ENCODE measurements at places on chromosomes 3 and 15.

DNA sequence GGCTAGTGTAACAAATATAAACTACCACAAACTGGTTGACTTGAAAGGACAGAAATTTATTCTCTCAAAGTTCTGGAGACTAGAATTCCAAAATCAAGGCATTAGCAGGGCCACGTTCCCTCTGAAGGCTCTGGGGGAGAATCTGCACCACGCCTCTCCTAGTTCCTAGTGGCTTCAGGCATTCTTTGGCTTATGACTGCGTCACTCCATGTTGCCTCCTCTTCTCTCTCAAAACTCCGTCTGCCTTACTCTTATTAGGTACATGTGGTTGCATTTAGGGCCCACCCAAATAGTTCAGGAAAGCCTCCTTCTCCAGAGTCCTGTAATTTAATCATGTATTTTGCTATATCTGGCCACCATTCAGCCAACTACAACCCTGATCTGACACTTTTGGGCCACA, 174.8 kb downstream of the PEX5L start:
- DNase-seq: no peak

GRCh38 chr15:82882273-82882928, 70.1 kb downstream of the HOMER2 start:
- no peak for DNase-seq

DNA sequence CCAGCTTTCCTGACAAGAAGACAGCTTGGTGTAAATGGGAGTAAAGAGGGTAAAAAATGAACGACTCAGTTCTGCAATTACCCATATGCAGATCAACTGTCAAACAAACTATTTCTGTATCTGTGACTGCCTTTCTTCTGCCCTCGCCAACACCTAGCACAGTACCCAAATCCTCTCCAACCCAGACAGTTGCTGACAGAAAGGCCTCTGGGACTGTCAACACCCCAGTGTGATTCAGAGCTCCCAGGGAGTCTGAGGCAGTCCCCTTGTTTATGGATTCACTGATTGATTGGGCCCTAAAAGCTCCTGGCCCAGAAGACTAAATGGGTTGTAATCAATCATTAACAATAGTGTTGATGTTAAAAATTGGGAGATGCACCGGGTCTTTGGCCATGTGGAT, 20.2 kb downstream of the IL17RD start:
- DNase-seq: no peak

DNA sequence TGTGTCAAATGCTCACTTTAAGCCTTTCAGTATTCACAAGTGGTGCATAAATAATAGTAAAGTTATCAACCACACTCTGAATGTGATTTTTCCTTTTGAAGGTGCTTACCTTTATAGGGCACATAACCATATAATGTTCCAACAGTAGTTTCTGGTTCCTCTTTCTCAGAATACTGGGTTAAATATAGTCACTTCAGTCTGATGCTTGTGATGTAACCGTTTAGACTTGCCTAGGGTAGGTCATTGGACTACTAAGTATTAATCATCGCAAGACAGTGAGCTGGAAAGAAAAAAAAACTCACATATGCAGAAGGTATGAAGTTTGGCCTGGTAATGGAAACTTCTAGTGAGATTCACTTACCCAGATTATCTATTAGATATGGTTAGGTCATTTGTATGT, 1.9 kb downstream of the KBTBD8 start:
- peak; percentile 60 for DNase-seq

- no peak for DNase-seq
Measured at GRCh38 chr15:77030928-77031375, 36.0 kb downstream of the PSTPIP1 start.

DNA sequence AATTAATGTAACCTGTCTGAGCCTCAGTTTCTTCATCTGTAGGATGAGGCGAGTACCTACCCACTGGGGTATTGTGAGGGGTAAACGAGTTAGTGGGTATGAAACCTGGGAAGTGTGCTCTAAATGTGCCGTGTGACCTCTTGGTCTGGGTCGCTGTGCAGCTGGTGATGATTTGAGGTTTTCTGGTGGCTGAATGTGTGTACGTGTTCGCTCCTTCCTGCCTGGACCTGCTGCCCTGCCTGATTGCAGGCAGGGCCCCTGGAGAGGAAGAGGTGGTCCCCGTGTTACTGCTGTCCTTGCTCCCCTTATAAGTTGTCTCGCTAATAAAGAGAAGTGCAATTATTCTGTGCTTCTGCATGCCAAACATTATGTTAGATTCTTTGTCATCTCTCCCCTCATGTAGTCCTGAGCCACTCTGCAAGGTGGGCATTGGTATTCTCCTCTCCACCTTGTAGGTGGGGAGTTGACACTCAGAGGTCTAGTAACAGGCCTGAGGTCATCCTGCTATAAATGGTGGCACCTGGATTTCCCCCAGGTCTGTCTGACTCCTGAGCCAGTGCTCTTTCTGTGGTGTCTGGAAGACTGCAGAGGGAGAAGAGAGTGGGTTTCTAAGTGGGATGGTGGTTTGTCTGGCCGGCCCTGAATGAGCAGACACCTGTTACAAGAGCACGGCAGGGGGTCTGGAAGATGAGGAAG, 15.7 kb downstream of the PDIA5 start:
- no peak for DNase-seq

DNA sequence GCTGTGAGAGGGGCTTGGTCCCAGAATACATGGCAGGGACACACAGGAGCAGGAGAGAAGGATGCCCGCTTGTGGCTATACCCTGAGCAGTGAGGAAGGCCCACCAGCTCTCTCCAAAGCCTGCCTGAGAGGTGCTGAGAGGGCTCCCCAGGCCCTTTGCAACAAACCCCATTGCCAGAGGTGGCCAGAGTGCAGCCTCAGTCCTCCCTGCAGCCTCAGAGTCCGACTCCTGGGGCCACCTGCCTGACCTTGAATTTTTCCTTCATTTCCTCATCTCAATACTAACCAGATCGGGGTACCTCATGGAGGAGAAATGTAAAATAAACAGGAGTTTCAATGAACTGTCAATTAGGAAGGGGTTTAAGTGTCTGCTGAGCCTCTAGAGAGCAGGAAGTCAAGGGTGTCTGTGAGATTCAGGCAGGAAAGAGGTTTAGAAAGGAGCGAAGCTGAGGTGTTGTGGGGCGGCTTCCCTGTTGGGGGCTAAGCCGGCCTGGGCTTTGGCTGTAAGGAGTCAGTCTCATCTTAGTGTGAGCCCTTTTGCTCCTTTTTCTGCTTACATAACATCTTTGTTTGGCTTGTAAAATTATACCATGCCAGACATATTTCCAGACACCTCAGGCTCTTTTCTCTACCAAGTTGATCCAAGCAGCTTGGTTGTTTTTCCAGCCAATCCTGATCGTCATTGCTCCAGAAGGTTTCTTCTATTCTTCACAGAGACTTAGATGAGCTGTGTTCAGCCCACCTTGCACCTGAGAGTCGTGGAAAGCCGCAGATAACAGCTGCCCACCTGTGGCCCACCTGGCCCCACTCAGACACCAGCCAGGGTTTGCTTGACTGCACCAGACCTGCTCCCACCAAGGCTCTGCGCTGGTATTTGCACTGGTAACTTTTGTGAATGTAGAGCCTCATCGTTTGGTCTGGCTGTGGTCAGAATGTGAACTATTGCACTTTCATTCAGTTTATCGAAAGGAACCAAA, 36.7 kb downstream of the CMTM7 start:
- no peak for DNase-seq

GRCh38 chr3:74789111-74789510, 174.7 kb upstream of the CNTN3 start:
- no peak for DNase-seq

- no peak for DNase-seq
Measured at GRCh38 chr3:189822726-189823125, 191.5 kb downstream of the TP63 start.

GRCh38 chr15:71261909-71262308, 146.6 kb downstream of the THSD4 start:
- DNase-seq: no peak

DNA sequence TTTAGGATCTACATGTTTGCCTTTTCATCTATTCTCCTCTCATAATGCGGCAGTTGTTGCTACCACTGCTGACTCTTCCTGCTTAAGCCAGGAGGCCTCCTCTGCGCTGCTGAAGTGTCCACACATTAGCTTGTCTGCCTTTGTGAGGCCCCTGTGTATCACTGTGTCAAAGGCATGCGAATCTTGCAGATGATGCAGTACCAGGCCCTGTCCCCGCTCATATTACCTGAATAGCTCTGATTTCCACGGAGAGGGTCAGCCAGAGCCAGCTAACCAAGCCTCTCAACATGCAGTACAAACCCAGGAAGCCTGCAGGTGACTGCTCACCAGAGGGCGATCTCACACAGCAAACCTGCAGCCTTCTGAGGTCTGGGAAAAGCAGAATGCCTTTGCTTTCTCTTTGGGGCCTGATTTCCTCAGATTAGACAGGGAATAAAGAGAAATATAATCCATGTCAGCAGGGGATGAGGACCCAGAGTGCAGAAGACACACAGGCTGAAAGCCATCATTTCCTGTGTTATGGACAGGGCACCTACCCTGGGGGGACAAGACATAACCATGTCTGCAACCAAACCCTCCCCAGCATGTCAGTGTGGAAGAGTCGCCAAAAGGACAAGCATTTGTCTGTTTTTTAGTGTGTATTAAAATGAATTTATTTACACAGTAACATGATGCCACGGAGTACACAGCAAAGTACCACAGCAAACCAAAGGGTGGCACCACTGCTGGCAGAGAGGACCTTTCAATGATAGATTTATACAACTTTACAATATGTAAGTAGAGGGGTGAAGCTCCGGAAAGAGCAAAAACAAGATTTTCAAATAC, 36.8 kb upstream of the TSPAN3 start:
- peak; percentile 13 for DNase-seq

DNA sequence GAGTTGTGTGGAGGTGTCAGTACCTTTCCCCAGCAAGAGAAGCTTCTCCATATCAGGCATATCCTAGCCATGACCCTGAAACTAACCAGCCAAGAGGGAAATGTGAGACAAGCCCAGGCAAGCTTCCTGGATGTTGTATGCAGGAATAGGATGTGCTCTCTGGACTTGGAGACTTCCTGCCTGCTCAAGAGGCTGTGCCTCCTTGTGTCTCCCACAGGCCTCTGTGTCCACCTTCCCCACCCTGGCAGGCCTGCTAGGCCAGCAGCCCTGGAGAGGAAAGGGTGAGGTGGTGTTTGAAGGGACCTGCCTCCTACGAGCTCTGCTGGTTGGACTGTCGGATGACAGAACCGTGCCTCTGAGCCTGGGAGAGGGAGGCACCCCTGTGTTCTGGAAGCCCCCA, 2.1 kb upstream of the DYNLT2B start:
- DNase-seq: no peak

DNA sequence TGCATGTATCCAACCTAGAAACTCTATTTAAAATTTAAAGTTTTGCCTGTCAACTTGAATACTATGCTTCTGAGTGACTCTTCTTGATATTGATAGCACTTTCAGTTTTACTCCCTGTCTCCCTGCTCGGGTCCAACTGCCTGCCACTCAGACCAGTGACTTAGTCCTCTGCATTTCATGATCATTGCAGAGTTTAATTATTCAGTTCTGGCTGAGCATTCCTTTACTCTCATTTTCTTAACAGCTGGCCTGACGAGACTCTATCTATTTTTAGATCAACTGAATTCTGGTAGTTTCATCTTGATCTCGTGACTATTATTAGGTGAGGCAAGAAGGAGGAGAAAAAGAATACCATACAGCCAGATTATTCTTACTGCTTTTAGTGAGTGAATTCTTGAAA, 617.4 kb downstream of the SI start:
- DNase-seq: peak; percentile 8

GRCh38 chr3:119228373-119229145, 12.1 kb downstream of the B4GALT4 start:
- no peak for DNase-seq

- peak; percentile 80 for DNase-seq
Measured at GRCh38 chr3:108130701-108131474, 40.1 kb upstream of the CD47 start.

GRCh38 chr3:159843840-159844730, 144.6 kb upstream of the IL12A start:
- no peak for DNase-seq

- no peak for DNase-seq
Measured at GRCh38 chr3:102205647-102206046, 229.2 kb upstream of the ZPLD1 start.

GRCh38 chr3:19073341-19074105, 74.8 kb upstream of the KCNH8 start:
- no peak for DNase-seq

DNA sequence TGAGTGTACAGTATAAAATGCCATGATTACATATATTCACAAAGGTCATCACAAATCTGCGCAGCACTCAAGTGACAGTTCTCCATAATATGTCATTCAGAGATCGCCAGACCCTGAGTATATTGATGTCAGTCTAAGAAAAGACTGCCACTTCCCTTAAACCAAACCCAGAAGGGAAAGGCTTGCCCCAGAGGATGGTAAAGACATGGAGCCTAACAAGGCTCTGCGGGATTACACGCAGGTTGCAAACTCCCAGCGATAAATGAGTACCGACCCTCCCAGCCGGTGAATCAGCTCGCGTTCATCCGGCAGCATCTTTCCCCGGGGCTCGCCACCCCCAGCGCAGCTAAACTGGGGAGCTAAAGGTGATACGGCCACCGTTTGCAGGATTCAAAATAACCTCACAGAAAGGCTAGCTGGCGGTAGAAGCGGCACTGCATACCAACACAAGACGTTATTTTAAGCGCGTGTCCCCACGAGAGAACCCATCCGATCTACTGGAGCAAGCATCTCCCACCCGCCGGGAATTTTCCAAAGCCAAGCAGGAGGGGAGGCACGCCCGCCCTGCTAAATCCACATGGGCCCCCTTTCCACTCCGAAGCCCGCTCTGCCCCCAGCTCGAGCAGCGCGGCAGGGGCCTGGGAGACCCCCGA, 643 bp downstream of the MYO5A start:
- no peak for DNase-seq

DNA sequence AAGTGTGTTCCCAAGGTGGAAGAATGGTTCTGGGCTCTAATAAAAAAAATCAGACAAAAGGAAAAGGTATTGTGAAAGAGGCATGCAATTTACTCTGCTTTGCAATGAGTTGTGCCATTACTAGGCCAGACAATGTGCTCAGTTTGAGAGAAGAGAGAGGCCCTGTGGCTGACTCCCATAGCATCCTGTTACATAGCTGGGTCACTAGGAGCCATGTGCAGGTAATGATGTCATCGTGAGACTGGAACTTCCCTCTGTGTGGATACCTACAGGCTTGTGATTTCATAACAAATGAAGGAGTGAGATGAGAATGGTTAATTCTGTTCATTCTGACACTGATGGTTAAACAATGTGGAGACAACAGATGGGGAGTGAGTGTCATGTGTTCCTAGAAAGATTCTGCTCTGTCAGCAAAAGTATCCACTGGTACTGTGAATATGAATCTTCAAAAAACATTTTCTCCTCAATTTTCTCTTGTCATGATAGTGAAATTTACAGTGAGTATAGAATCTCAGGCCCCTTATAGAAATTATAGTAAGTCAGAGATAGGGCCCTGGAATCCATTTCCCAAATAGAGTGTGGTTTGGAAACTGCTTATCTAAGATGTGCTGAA, 648.7 kb upstream of the DPPA4 start:
- no peak for DNase-seq

- no peak for DNase-seq
Measured at GRCh38 chr3:84601303-84601702, 357.5 kb upstream of the CADM2 start.

Data from RCC 7860 (cell line).